Liver (tissue), 10 donors: ENCODE measurements at places on chromosomes 7 and 10. TPM values are rescaled to one million over a fixed set of nuclear protein-coding genes. Genes with fewer than 3 reads are reported as not detected.

- H3K4me1 ChIP-seq: no peaks in the 10 kb centered on the region
- no peaks in the 10 kb centered on the region for H3K27me3 ChIP-seq
- no peaks in the 10 kb centered on the region for H3K36me3 ChIP-seq
- H3K27ac ChIP-seq: no peak overlapping the region
- no peak for DNase-seq
- H3K4me3 ChIP-seq: no peak overlapping the region
These were observed 23.9 kb downstream of the MACC1 start for GRCh38 chr7:20193242-20193777.

- H3K4me3 ChIP-seq: no peak overlapping the region
- no peaks in the 10 kb centered on the region for H3K4me1 ChIP-seq
- no peaks in the 10 kb centered on the region for H3K36me3 ChIP-seq
- H3K27me3 ChIP-seq: no peaks in the 10 kb centered on the region
- no peak for DNase-seq
- no peak overlapping the region for H3K27ac ChIP-seq
These were observed 23.5 kb upstream of the PTN start for GRCh38 chr7:137366995-137367394.

GRCh38 chr7:82172017-82172416 lies 271.6 kb downstream of the CACNA2D1 start:
- H3K27ac ChIP-seq: no peak overlapping the region
- H3K27me3 ChIP-seq: no peaks in the 10 kb centered on the region
- DNase-seq: no peak

DNA sequence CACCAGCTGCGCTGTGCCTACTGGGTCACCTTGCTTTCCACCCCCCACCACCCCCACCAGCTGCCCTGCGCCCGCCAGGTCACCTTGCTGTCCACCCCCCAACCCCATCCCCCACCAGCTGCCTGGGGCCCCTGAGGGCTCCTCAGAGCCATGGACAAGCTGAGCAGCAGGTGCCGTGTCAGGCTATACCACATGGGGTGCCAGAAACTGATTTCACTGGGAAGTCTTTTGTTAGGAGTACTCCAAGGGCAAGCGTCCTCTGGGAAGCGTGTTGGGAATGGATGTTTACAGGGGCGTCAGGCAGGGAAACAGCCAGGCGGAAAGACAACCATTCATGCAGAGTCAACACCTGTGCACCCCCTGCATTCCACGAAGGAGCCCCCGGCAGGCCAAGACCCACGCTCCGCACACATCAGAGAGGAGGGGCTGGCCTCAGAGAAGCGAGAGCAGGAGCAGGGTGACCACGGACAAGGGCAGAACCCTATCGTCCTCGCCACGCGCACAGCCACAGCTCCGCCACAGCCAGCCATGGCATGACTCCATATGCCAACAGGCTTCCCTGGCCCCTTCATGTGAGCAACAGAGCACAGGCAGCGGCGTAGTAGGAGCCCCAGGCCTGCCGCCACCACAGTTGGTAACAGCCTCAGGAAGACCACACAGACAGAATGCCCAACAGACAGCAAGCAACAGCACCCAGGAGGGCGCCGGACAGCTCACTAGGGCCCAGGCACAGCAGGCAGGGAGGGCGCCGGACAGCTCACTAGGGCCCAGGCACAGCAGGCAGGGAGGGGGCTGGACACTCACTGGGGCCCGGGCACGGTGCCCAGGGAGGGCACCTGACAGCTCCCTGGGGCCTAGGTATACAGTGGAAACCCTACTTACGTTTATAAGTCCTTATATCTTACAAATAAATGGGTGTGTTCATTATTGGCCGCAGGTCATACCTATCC lies 180.8 kb downstream of the MAD1L1 start:
- DNase-seq: no peak
- no peaks in the 10 kb centered on the region for H3K4me1 ChIP-seq
- H3K4me3 ChIP-seq: no peak overlapping the region
- no peak overlapping the region for H3K27ac ChIP-seq
- H3K36me3 ChIP-seq: no peaks in the 10 kb centered on the region

- no peaks in the 10 kb centered on the region for H3K27me3 ChIP-seq
- H3K4me1 ChIP-seq: no peaks in the 10 kb centered on the region
- H3K36me3 ChIP-seq: peaks cover 3% of the 10 kb centered on the region
- no peak overlapping the region for H3K27ac ChIP-seq
- no peak for DNase-seq
These were observed 41.1 kb upstream of the STMP1 start for GRCh38 chr7:135620980-135621850.

DNA sequence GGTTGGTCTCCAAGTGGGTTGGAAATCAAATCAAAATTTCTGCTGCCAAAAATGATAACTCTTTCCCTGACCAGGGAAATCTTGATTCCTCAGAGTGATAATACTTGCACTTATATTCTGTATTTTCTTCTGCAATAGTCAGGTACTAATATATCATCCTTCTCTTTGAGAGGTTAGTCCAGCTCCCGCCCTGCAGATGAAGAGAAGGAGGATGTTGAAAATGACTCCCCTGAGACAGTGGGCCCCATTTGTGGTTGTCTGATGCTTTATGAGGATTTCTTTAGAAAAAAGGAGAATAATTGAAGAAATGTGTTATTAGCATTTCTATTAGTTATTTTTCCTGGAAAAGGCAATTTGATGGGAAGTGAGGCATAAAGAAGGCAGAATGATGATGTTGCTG lies 213.0 kb downstream of the SEC23IP start:
- no peak overlapping the region for H3K4me3 ChIP-seq
- no peak overlapping the region for H3K27ac ChIP-seq
- no peaks in the 10 kb centered on the region for H3K4me1 ChIP-seq
- H3K27me3 ChIP-seq: peaks cover 9% of the 10 kb centered on the region
- no peaks in the 10 kb centered on the region for H3K36me3 ChIP-seq

GCK gene
- 0.09 TPM for total RNA-seq

HTRA1 gene
- 73.3 TPM for total RNA-seq

GRCh38 chr7:76509931-76510877 lies at the start of gene UPK3B:
UPK3B (plus strand) TSS chr7:76510552; CDS start chr7:76510653, 101 bp downstream.
- H3K36me3 ChIP-seq: peaks cover 3% of the 10 kb centered on the region
- no peaks in the 10 kb centered on the region for H3K27me3 ChIP-seq
- no peak for DNase-seq
- no peak within 1 kb of the TSS for H3K27ac ChIP-seq

KCP gene
- total RNA-seq: 0.05 TPM

DNA sequence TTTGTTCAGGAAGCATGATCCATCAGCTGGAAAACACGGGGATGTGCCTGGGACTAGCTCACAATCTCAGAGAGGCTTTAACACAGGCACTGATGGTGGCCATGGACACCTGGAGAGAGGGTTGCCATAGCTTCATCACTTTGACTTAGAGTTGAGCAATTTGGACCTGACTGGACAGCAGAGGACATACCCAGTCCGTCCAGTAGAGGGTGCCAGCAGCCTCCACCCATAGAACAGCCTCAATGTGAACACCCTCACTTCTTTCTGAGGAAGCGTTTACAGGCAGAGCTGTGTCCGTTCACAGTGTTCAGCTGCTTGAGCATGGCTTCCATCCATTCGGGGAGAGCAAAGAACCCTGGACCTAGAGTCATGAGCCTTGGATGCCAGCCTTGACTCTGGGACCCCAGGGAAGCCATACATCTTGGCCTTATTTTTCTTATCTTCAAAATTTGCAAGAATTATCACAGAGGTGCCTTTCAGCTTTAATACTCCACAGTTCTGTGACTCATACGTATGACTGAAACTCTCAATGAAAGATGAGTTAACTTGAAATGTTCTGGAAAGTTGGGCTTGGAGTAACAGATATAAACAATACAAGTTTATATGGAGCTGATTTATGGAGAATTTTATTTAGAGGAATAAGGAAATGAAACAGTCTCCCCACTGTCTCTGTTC lies 302.9 kb upstream of the PODXL start:
- H3K36me3 ChIP-seq: no peaks in the 10 kb centered on the region
- DNase-seq: peak; percentile 54
- no peak overlapping the region for H3K4me3 ChIP-seq
- no peaks in the 10 kb centered on the region for H3K4me1 ChIP-seq
- no peaks in the 10 kb centered on the region for H3K27me3 ChIP-seq

EIF4EBP2 gene
- 38.3 TPM for total RNA-seq

SPDYE8 gene
- total RNA-seq: not detected

ETV1 gene
- total RNA-seq: 3.8 TPM

- peaks cover 16% of the 10 kb centered on the region for H3K4me1 ChIP-seq
- DNase-seq: no peak
- H3K4me3 ChIP-seq: no peak overlapping the region
These were observed 28.4 kb downstream of the CDK6 start for GRCh38 chr7:92808006-92808405.

ASZ1 gene
- 0.08 TPM for total RNA-seq

- H3K27ac ChIP-seq: no peak overlapping the region
- peaks cover 50% of the 10 kb centered on the region for H3K4me1 ChIP-seq
- H3K27me3 ChIP-seq: no peaks in the 10 kb centered on the region
- H3K36me3 ChIP-seq: no peaks in the 10 kb centered on the region
- DNase-seq: no peak
These were observed 135.9 kb upstream of the ASAH2 start for GRCh38 chr10:50387007-50387731.

DNA sequence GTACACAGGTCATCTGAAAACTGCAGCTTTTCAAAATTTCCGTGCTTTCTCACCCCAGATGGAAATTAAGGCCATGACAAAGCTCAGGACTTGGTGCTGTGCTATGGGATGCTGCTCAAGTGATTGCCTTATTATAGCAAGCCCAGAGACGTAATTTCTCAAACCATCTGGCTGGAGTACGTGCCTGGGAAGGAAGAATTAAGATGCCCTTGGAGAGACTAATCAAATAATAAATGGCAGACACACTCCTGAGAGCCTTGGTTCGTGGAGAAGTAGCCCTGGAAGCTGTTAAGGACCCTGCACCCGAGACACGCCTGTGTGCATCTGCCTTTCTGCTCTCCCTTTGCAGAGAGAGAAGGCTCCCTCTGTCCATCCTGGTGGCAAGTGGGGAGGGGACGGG lies 38.3 kb upstream of the PRLHR start:
- H3K27ac ChIP-seq: no peak overlapping the region
- H3K4me1 ChIP-seq: no peaks in the 10 kb centered on the region
- DNase-seq: no peak
- H3K4me3 ChIP-seq: no peak overlapping the region
- H3K27me3 ChIP-seq: no peaks in the 10 kb centered on the region

DNA sequence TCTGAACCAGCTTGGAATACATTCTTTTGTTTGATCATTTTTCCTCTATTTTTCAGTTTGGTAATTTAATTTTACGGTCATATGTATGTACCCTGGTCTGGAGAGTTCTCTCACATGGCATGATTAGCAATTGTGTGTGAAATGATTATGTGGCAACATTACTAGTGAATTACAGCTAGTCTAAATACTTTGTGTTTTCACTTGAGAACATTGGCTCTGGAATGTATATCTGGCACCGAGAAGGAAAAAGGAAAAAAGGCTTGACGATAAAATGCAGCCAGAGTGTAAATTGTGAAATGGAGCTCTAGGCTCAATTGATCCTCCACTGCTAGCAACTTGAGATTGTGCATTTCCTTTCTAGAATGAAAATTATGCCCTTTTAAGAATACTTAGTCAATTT lies 397.2 kb downstream of the EXOC4 start:
- DNase-seq: no peak
- no peaks in the 10 kb centered on the region for H3K4me1 ChIP-seq
- H3K4me3 ChIP-seq: no peak overlapping the region
- no peak overlapping the region for H3K27ac ChIP-seq

DNA sequence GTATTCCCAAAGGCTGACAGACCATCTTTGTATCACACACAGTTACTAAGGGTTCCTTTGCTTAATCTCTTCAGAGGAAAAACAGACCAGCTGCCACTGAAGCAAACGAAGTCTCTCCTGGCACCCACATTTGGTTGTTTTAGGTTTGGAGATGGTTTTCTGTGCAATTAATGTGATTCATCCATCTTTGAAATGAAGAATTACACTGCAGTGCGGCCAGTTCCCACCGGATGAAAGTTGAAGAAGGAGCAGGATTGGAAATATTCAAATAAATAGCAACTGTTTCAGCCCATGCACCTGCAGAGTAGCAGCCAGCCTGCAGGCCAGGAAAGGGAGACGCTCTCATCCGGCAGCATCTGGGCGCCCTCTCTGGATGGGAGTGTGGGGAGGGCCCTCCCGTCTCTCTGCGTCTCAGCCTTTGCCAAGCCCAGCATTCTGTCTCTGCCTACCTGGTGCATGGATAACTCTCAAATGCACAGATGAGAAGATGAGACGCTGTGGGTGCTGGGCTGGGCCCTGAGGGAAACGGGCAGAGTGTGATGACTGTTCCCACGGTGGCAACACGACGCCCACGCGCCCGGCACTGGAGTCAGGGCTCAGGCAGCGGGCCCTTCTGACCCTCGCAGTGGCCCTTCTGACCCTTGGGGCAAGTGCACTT lies 214.0 kb downstream of the PTPRN2 start:
- H3K27ac ChIP-seq: no peak overlapping the region
- DNase-seq: no peak
- no peak overlapping the region for H3K4me3 ChIP-seq
- H3K36me3 ChIP-seq: no peaks in the 10 kb centered on the region

DNA sequence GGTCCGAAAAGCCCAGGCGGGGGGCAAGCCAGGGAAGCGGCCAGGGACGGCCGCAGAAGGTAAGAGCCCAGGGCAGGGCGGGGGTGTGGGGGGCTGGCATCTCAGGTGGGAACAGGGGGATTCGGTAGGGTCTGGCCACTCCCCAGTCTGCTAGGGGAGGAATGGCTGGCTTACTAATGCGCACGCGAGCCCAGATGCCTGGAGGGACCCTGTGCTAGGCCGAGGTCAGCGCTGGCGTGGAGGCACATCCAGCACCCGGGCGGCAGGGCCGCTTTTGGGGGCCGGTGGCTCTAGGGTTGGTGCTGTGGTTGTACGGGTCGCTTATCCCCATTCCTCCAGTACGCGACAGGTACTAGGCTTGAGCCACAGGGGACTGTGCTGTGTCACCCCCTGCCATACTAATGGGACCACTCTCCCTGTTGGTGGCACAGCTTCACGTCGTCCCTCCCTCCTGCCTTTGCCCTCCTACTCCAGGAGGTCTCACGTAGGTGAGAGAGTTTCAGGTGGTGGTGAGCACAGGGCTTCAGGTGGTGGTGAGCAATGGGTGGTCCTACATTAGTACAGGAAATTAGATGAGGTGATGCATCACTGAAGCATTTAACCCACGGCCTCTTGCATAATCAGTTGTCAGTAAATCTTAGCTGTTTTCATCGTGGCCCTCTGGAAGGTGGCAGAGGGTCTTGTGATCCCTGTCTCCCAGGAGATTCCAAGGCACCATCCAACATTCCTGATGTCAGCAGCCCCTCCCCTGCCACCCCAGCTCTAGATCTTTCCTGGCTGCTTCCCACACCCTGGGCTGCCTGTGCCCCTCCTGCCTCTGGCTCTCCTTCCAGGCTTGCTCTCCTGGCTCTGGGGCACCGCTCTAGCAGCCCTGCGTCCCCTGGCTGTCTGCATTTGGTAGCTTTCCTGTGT lies 971 bp downstream of the AEBP1 start:
- H3K36me3 ChIP-seq: no peaks in the 10 kb centered on the region
- no peak overlapping the region for H3K27ac ChIP-seq
- no peaks in the 10 kb centered on the region for H3K27me3 ChIP-seq
